ENCODE measurements at places on chromosomes 6 and 20.

DNA sequence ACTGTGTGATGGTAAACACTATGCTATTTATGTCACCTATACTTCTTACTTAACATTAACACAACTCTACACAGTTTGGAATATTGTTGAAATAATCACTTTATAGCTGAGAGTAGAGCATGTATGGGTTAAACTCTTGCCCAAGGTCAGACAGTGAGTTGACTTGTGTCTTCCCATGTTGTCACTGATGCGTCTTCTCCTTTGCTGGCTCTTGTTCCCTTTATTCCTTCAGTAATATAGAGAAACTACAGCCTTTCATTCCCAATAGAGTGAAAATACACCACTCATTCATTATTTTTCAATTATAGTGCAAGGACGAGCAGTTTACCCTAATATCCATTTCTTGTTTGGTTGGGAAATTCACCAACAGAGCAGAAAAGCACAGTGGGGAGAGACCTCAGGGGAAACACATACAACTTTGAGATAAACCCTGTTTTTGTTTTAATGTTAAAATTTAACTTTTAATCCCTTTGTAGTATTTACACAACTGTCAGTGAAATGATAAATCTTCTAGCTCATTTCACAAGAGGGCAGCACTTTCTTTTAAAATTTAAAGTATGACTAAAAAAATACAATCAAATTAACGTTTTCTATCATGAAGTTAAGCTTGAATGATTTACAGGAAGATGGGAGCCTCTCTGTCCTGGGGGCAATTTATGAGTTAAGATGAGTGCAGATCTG is 363.0 kb downstream of the UTRN start:
- no peak for DNase-seq

GRCh38 chr20:56631318-56631989 is 2.3 kb downstream of the TFAP2C start:
- no peak for DNase-seq

DNA sequence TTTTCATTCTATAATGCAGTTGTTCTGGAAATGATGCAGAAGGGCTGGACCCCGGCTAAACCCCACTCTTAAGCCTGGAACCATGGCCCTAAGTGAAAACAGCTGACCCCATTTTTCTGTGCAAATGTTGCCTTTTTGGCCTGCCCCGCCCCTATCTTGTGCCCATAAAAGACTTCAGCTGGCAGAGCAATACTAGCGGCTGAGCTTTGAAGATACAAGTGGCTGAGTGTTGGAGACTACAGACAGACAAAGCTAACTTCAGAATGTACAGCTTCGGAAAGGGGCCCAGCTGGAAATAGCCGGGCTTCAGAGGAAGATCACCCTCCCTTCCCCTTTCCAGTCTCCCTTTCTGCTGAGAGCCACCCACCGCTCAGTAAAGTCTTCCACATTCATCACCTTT is 258.6 kb upstream of the SPTLC3 start:
- DNase-seq = no peak

DNA sequence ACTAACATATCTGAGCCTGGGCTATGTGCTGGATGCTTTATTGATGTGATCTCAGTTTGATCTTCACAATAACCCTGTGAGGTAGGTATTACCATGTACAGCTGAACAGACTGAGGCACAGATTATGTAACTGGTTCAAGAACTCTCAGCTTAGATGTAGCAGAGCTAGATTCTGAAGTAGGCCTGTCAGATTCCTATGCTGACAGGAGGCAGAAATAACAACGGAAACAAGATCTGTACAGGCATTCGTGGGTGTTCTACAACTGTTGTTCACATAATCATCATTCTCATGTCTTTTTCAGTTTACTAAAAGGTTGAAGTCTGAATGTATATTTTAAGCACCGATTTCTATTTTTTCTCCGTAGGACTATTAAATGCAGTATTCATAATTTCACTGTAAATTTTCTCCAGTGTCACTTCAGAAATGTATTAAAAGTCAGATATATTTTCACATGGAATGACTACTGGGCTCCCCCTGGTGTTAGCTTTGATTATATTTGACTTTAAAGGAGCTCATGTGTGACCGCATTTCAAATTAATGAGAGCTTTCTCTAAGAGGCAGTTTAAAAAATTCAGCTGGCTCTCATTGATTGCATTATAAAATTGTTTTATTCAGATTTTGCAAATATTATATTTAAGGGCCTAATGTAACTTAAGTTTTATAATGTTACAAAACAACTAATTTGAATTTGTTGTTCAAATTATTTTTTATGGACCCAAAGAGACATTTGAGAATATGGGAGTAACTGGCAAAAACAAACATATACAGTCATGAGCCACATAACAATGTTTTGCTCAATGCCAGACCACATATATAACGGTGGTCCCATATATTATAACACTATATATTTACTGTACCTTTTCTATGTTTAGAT is 36.4 kb upstream of the SLC17A4 start:
- no peak for DNase-seq

DNA sequence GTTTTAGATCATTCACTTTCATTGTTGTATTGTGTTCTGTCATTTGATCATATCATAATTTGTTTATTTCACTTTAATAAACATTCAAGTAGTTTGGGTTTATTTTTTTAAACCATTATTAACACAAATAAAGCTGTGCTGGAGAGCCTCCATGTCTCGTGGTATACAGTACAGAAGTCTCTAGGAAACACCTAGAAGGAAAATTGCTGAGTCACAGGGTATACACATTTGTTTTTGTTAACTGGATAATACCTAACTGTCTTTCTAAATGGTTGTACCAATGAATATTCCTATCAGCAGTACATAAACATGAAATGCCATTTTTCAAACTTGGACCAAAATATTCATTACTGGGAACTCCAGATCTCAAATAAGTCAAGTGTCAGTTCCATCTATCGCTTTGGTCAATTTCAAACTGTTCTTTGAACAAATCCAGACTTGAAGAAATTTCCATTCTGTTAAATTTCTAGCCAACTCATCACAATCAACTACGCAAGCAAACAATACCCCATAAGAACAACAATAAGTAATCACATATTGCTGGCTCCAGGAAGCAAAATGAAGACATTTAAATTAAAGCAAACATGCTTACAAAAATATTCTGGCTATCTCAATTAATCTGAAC is 138.1 kb downstream of the ATXN1 start:
- no peak for DNase-seq

GRCh38 chr6:39843305-39844020 is 51.3 kb downstream of the DAAM2 start:
- DNase-seq = no peak

DNA sequence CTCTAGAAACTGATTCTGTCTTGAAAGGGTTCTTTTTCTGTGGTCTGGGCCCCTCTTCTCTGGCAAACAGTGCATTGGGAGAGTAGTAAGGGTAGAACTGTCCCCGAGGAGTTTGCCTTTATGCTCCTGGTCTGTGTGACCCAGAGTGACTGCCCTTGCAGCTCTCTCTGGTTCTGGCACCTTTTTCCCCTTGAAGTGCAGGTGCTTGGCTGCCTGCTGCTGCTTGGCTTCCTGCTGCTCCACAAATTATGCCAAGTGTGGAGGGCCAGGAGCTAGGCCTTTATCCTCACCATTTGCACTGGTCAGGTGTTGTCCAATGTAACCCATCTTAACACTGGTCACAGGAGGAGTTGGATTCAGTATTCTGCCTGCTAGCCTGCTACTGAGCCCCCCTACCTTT is 11.2 kb downstream of the KIZ start:
- DNase-seq = no peak

DNA sequence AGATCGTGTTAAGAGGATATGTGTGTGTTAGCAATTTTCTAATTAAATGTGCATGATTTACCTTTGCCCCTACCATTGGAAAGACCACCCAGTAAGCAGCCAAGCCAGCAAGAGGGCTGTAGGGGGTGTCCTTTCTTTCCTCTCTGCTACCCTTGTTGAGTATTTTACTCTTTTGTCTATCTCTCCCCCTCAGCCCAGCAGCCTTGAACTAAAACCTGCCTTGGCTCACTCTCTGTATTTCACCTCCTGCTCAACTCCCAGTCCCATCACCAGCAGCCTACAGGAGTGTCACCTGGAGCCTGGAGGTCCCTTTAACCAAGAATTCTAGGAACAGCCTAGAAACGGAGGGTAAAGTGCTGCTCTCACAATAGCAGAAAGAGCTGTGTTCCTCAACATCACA is 81.0 kb downstream of the HIVEP2 start:
- DNase-seq = no peak

Measured in CD4-positive, alpha-beta T cell (primary cell).